ENCODE measurements at places on chromosomes 4 and X. TPM values are rescaled to one million over a fixed set of nuclear protein-coding genes. Genes with fewer than 3 reads are reported as not detected.

Gene ZCCHC18
- 8.3 TPM for total RNA-seq

Gene PLA2G12A
- total RNA-seq: 32.4 TPM

Gene SLC4A4
- 6.6 TPM for total RNA-seq

Gene CTAG2
- total RNA-seq: not detected

Gene AKAP17A
- total RNA-seq: 105 TPM

Gene KANTR
- 34.2 TPM for total RNA-seq

Gene SH3BGRL
- 139 TPM for total RNA-seq

Gene DCAF4L1
- 0.19 TPM for total RNA-seq

Gene CCNA2
- total RNA-seq: 4.8 TPM

Gene CLTRN
- not detected for total RNA-seq
